ENCODE measurements at places on chromosomes 12 and 14.

DNA sequence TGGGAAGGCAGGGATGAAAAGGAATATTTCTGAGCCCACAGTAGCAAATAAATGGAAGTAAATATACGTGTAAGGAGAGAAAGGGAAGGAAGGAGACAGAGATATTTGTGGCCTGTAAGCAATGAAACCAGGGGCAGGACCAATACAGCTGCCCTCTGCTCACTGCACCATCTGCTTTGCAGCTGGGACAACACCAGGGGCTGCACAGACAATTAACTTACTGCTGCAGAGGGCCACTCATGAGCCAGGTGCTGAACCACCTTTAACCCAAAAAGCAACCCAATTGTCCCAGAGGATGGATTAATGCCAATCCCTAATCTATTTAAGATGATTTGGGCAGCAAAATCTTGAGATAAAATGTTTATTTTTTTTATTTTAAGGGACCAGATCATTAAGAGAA lies 30.6 kb upstream of the TMX1 start:
- no peak for DNase-seq

GRCh38 chr12:57772429-57773322 lies at the start of gene EEF1AKMT3:
TSS of gene EEF1AKMT3 (plus strand) at chr12:57772614. CDS start at chr12:57772725, 111 bp downstream.
- DNase-seq = no peak

GRCh38 chr12:9391815-9392214 lies 183.6 kb upstream of the PZP start:
- DNase-seq = no peak

GRCh38 chr14:63624701-63625100 lies 17.0 kb downstream of the WDR89 start:
- DNase-seq = no peak

DNA sequence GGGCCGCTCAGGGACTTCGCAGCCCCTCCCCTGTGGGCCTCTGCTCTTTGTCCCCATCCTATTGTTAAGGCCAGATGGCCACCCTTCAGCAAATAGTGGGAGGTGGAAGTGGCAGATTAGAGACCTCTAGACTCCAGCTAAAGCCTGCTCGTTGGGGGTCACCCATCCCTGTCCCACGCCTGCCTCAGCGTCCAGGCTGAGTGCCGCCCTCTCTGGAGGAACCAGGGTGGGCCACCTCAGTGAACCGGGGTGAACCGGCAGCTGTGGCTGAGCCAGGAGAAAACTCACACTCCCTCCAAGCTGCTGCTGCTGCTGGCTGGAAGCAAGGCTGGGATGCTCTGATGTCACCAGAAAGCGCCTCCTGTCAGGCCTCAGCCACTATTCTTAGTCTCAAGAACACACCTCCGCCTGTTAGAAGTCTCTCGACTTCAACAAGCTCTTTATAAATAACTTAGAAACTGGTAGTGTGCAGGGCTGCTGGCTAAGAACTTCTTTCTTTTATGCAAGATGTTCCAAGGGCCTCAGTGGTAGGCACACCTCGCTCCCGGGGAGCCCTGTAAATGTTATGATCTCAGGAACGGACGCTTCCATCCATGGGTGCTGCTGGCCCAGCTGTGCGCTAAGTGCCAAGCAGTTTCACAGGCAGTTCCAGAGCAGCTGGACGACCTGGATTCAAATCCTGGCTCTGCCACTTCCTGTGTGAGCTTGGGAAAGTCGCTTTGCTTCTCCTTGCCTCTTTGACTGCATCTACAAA lies 19.8 kb upstream of the TESC start:
- DNase-seq = no peak

- no peak for DNase-seq
Observed at GRCh38 chr14:39430762-39431415, 1.3 kb downstream of the FBXO33 start.

DNA sequence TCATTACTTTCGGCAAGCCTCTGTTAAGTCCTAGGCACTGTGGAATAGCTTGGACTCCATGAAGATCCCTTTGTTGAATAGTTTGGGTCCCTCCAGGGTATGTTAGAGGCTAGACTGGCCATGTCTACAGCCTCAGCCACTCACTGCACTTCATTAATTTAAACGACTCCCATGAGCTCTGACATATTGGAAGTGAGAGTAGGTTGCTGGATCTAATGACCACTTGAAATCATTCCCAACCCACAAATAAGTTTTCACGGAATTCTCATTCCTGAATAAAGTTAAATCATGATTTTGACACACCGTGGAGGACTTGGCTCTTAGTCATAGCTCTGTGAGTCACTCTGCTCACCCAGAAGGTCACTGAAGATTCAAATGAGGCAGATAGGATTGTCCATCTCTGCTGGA lies 21.4 kb upstream of the APPL2 start:
- DNase-seq = no peak

GRCh38 chr12:56213878-56214277 lies 7.8 kb downstream of the RNF41 start:
- DNase-seq = no peak

DNA sequence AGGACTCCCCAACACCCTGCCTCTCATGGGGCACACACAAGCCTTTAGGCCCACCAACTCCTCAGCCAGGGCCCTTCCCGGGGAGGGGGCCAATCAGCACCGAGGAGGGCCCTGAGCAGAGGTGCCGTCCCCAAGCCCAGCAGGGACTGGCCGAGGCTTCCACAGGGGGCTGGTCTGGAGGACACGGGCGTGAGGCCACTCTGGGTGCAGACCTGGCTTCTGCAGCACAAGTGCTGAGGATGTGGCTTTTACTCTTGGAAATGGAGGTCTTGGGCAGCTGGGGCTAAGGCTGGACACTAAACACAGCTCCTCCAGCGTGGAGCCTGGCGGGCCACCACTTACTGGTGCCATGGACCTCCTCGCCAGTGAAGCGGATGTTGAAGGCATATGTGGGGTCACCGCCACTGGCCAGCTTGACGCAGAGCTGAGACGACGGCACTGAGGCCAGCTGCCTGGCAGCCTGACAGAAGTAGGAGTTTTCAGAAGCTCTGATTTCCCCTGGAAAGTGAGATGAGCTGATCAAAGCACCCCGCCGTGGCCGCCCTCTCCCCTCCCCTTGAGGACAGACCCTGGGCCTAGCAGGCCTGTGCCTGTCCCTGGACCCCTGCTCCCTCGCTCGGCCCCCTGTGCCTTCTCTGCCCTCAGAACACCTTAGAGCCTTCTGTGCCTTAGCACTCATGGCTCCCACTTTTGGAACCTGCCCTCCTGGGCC lies 44.0 kb downstream of the TRAFD1 start:
- no peak for DNase-seq

DNA sequence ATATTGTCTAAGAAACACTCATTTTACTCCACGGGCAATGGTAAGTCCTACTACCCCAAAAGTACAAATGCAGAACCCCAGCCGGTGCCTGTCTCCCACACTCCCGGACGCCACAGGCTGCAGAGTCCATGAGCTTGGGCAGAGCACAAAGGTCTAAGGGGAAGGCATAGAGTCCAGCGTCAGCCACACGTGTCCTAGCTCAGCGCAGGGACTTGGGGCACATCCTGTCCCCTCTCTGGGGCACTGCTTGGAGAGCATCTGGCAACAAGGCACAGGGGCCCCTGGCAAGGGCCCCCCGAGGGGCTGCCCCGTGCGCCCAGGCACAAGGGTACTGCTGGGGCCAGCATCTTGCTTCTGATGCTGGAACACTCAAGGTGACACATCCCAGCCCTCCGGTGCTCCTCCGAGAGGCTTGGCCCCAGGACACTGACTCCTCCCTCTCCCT lies 58.4 kb downstream of the BCL11B start:
- DNase-seq = no peak

GRCh38 chr12:19646599-19646998 lies 207.3 kb downstream of the AEBP2 start:
- DNase-seq = no peak

GRCh38 chr12:110174373-110174996 lies 50.3 kb downstream of the IFT81 start:
- no peak for DNase-seq
